NCI-H1694 (cell line): ENCODE measurements at places on chromosomes 3 and 15.

- no peak for DNase-seq
Measured at GRCh38 chr15:62931650-62932049, 110.9 kb upstream of the TPM1 start.

- no peak for DNase-seq
Measured at GRCh38 chr15:93289941-93290617, 201.1 kb upstream of the RGMA start.

- no peak for DNase-seq
Measured at GRCh38 chr3:3753416-3753815, 45.8 kb upstream of the LRRN1 start.

DNA sequence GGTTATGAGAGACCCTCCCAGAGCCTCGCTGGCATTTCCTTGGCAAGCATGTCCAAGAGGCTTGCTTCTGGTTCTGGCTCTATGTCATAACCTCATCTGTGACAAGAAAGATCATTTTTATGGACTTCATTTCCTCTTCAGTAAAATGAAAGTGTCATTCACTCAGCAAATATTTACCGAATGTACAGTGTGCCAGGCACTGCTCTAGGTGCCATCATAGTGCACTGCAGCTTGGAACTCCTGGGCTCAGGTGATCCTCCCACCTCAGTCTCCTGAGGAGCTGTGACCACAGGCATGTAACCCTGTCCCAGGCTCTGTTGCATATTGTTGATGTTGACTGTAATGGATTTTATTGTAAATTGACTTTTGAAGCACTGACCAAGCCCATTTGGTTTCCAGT lies 18.7 kb upstream of the ITPKA start:
- no peak for DNase-seq

- no peak for DNase-seq
Measured at GRCh38 chr3:27614592-27614991, 107.5 kb downstream of the EOMES start.

- no peak for DNase-seq
Measured at GRCh38 chr15:80584561-80584964, 110.5 kb upstream of the ABHD17C start.

GRCh38 chr3:14000556-14000955 lies 120.7 kb upstream of the WNT7A start:
- DNase-seq = no peak

GRCh38 chr3:144444546-144444945 lies 472.9 kb downstream of the DIPK2A start:
- DNase-seq = no peak

GRCh38 chr3:64266983-64267382 lies 41.7 kb upstream of the PRICKLE2 start:
- DNase-seq = no peak

DNA sequence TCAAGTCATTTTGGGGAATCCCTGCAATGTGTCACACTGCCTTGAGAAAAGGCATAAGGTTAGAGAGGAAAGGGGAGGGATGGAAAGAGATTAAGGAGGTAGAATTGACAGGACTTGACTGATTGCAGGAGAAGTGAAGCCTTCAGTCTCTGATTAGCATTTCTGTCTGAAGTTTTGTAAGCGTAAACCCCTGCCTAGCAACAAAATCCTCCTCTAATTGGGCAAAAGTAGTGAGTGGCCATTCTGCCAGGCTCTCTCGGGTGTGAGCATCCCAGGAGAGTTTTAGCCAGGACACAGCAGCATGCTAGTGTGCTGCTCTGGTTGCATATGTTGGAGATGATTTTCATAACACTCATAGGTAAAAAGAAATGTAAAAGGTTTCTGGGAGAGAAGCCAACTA lies 117.0 kb upstream of the MRPL3 start:
- no peak for DNase-seq
